ENCODE measurements at places on chromosomes 6 and 20.

DNA sequence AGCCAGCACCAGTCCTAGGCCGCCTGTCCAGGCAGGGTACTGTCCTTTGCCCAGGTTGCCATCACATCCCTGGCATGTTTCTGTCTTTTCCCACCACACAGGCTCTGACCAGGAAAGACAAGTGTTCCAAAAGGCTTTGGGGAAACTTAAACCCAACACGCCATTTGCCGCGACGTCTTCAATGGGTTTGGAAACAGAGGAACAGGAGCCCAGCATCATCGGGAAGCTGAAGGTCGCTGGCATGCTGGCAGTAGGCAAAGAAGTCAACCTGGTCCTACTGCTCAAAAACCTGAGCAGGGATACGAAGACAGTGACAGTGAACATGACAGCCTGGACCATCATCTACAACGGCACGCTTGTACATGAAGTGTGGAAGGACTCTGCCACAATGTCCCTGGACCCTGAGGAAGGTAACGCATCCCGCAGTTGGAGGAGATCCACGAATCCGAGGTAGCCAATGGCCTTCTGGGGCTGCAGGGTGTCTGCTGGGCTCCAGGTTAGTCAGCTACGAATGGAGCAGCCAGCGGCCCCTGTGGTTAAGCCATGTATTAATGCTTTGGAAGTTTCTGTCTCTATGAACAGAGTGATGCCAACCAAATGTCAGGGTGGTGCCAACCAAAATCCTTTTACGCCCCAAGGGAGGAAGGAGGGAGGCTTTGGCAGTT is 36.2 kb downstream of the TGM3 start:
- H3K36me3 ChIP-seq = no peaks in the 10 kb centered on the region
- no peaks in the 10 kb centered on the region for H3K27me3 ChIP-seq
- H3K4me3 ChIP-seq = no peak overlapping the region
- no peak for DNase-seq
- no peak overlapping the region for H3K27ac ChIP-seq

DNA sequence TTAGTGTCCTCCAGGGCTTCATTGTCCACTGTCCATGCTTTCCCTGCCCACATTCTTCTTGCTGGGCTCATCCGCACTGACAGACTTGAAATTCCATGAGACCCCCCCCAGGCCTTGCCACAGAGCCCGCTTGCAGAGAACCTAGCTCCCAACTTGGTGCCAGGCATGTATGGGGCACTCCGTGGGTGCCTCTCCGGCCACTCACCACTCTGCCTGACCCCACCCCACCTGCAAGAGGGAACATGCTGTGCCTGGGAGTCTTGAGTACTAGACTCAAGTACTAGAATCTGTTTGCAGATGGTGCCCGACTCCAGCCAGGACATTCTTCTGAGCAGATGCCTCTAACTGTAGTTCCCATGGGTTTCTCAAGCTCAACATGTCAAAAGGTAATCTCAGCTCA is 47.9 kb downstream of the TRERF1 start:
- no peak overlapping the region for H3K4me3 ChIP-seq
- H3K36me3 ChIP-seq = peaks cover 2% of the 10 kb centered on the region
- no peak for DNase-seq
- H3K4me1 ChIP-seq = peaks cover 68% of the 10 kb centered on the region

GRCh38 chr6:95364016-95364604 is 213.2 kb upstream of the MANEA start:
- no peaks in the 10 kb centered on the region for H3K4me1 ChIP-seq
- no peaks in the 10 kb centered on the region for H3K36me3 ChIP-seq
- no peak overlapping the region for H3K4me3 ChIP-seq
- DNase-seq = no peak

DNA sequence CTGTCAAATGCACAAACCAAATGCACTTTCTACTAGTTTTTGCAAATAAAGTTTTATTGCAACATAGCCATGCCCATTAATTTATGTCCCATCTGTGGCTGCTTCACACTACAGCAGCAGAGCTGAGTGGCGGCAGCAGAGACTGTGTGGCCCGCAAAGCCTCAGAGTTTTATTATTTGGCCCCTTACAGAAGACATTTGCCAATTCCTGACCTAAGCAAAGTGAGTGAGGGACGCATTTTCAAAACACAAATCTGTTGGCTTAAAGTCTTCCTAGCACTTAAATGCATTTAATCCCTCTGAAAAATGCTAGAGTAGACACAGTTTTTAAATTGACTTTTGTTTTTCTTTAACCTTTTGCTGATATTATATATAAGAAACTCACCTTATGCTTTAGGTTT is 126.4 kb downstream of the PHACTR3 start:
- H3K27me3 ChIP-seq = no peaks in the 10 kb centered on the region
- no peak overlapping the region for H3K27ac ChIP-seq
- H3K4me1 ChIP-seq = no peaks in the 10 kb centered on the region
- DNase-seq = no peak
- H3K36me3 ChIP-seq = no peaks in the 10 kb centered on the region

DNA sequence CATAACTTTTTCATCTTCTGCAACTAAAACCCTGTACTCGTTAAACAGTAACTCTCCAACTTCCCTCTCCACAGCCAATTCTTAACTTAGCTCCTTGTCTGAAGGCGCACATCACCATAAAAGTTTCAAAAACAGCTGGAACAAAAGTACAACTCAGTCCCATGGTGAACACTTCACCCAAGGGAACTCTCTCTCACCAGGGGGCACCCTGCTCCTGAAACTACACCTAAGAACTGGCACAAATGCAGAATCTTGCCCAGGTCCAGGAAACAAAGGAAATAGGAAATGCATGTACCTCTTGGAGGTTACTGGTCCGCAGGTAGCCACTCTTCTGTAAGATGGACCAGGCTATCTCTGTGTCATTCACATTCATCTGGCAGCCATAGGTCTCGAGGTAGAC is 6.6 kb downstream of the CDK5RAP1 start:
- H3K27me3 ChIP-seq = no peaks in the 10 kb centered on the region
- no peak overlapping the region for H3K27ac ChIP-seq
- DNase-seq = no peak
- peaks cover 21% of the 10 kb centered on the region for H3K4me1 ChIP-seq

All from CD4-positive, alpha-beta T cell (primary cell).